ENCODE measurements at places on chromosomes 12 and 14.
A peak's percentile ranks its signal among the peaks of the same experiment; 100 is the strongest.

GRCh38 chr12:26204612-26205289 lies 9.4 kb downstream of the SSPN start:
- DNase-seq: no peak

DNA sequence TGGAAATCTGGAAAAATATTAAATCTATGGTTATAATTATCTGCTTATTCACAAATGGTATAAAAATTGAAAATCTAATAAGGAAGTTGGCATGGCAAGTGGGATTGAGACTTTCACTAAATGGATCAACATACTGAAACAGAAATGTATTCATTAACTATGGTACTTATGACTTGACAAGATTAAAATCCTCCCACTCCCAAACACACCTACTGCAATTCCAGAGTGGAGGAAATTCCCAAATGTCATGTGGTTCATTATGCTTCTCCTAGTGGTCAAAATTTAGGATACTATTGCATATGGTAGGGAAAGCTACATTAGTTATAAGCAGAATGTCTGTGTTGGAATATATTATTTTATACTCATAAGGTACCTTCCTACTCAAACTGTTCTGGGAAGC lies 265.3 kb upstream of the PRICKLE1 start:
- DNase-seq: no peak

- no peak for DNase-seq
Measured at GRCh38 chr12:107164392-107164791, 71.0 kb upstream of the CRY1 start.

GRCh38 chr12:3199551-3200031 lies 122.4 kb downstream of the TSPAN9 start:
- DNase-seq: no peak

DNA sequence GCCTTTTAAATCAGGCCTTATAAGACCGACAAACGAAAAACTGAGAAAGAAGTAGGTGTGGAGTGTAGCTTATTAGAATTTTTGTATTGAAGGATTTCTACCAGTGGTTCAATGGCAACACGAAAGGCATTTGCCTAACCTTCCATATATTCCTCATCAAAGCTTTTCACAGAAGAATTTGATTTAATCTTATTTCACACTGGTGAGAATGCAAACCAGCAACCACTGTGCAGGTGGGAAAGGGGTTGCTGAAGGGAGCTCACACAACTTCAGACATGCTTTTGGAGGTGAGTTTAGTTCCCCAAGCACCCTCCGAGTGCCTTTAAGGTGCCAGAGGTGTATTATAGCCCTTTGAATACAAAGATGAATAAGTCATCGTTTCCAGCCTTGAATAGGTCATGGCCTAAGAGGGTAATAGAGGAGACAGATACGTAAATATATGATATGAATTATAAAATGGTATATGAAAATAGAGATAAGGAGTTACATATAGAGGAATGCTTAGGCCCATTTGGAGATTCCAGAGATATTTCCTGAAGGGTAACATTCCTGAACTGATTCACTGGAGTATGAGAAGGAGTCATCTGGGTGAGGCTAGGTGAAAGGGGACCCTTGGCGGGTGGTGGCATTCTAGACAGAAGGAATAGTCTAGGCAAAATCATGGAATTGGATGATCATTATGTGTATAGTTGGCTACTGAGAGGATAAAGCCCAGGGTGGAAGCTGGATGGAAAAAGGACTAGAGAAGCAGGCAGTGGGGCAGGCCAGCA lies 6.4 kb downstream of the ERP27 start:
- DNase-seq: no peak

DNA sequence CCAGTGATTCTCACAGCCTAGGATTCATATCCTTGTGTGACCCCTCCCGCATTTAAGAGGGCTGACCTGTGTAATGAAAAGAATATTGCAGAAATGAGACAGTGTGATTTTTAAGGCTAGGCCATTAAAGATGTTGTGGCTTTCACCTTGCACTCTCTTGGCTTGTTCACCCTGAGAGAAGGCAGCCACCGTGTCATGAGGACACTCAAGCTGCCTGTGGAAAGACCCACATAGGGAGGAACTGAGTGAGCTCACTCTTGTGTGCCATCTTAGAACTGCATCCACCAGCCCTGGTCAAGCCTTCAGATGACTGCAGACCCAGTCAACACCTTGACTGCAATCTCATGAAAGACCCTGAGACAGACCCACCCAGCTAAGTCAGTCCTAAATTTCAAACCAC lies 46.3 kb upstream of the TMPO start:
- no peak for DNase-seq

GRCh38 chr12:89181271-89181920 lies 170.9 kb downstream of the DUSP6 start:
- DNase-seq: peak; percentile 61

GRCh38 chr12:130559806-130560205 lies 156.3 kb downstream of the RIMBP2 start:
- no peak for DNase-seq

DNA sequence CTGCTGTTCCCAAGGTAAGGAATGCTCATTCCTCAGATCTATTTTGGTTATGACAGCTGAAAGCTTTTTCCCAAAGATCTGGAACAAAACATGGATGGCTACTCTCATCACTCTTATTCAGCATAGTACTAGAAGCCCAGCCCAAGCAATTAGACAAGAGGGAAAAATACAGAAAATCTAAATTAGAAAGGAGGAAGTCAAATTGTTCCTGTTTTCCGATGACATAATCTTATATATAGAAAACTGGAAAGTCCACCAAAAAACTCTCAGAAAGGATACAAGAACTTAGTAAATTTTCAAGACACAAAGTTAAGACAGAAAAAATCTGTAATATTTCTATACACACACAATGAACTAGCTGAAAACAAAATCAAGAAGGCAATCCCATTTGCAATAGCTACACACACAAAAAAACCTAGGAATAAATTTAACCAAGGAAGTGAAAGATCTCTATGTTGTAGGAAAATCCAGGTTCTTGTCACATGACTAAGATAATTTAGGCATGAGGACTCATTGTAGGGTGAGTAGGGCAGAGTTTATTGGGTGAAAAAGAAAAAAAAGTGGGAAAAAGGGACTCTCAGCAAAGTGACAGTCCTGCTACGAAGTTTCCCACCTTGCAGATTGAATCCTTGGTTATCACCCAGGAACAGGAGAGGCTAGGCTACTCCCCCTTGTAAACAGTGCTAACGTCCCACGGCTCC lies 28.6 kb upstream of the KLRB1 start:
- DNase-seq: no peak

DNA sequence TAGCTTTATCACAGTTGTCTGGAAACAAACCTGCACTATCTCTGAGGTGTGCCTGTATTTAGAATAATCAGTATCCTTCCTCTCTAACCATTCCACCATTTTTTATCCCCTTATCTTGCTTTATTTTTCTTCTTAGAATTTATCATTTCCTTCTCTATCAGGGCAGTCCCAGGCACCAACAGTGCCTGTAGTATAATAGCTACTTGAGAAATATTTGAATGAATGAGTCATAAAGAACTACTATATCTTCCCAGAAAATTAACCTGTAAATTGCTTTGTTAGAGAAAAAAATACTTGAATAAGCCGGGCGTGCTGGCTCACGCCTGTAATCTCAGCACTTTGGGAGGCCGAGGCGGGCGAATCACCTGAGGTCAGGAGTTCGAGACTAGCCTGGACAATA lies 21.2 kb upstream of the FOXJ2 start:
- DNase-seq: no peak

DNA sequence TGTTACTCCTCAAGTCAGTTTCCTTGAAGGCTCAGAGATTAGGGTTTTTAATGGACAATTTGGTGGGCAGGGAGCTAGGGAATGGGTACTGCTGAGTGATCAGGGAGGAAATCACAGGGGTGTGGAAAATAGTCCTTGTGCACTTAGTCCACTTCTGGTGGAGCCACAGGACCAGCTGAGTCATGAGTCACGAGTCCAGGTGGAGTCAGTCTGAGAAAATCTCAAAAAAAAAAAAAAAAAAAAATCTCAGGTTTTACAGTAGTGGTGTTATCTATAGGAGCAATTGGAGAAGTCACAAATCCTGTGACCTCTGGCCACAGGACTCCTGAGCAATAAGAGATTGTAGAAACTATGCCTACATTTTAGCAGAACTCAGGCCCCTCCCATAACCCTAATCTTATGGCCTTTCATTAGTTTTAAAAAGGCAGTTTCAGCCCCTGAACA lies 28.2 kb upstream of the AMN1 start:
- DNase-seq: no peak

DNA sequence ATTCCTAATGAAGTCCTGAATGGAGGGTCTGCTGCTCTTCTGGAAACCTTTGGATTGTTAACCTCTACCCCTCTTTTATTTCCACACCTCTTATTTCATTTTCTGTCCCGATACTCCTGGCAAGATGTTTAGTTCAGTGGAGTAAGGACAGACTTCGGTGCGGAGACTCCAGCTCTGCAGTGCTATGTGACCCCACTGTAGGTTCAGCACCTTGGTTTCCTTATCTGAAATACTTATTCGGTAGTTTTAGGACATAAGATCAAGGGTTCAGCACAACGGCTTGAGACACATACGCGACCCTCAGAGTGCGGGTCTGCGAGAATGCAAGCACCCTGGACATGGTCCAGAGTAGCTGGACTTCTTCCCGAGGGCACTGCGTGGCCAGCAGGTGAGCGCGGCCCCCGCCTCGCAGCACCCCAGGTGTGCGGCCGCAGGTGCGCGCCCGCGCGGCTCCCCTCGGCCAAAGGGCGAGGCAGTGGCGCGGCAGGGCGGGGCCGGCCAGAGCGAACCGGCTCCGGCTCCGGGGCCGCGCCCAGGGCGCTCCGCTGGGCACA lies 465 bp upstream of the FGD4 start:
- no peak for DNase-seq

- no peak for DNase-seq
Measured at GRCh38 chr14:91300957-91301356, 56.5 kb upstream of the GPR68 start.

DNA sequence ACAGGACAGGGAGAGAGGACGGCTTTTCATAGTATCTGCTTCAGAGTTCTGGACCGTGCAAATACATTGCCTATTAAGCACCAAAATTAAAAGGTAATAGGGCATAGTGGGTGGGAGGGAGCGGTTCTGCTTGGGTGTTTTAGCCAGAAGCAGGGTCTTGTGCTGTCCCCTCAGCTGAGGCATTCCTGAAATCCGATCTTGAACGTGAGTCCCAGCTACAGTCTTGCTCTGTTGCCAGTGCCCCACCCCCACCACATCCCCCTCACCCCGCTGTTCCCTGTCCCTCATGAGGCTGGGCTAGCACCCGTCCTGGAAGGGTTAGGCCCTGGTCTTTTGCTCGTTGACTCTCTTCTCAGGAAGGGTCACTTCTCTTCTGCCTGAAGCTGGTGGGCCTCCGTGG lies 48.6 kb downstream of the AACS start:
- no peak for DNase-seq

DNA sequence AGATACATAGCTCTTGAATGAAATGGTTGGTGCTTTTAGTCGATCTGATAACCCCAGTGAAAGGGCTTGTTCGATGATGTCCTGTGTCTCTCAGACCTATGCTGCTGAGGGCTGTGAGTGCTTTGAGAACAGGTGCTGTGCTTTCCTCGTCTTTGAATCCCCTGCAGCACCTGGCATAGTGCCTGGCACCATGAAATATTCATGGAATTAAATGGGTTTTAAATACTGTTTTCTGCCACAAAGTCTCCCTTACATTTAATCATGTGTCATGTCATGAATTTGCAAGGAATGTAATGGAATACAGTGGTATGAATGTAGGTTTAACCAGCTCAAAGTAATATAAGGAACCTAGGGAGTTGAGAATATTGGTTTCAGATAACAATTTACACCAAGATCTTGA lies 220.5 kb upstream of the PRICKLE1 start:
- no peak for DNase-seq

DNA sequence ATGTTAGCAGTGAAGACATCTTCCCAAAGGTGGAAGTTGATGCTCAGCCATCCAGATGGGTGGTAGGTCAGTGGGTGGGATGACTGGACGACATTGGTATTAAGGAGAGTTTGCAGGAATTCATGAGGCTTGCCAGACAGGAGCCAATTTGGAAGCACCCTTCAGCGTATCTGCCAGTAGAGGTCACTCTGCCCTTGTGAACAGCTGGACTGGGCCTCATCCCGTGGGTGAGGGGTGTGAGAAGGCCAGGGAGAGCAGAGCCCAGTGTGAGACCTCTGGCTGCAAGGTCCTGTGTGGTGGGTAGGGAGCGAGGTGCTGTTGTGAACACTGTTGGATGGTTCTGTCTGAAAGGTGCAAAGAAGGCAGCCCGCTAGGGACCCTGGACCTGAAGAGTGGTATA lies 37.7 kb downstream of the SLC5A8 start:
- peak; percentile 44 for DNase-seq

DNA sequence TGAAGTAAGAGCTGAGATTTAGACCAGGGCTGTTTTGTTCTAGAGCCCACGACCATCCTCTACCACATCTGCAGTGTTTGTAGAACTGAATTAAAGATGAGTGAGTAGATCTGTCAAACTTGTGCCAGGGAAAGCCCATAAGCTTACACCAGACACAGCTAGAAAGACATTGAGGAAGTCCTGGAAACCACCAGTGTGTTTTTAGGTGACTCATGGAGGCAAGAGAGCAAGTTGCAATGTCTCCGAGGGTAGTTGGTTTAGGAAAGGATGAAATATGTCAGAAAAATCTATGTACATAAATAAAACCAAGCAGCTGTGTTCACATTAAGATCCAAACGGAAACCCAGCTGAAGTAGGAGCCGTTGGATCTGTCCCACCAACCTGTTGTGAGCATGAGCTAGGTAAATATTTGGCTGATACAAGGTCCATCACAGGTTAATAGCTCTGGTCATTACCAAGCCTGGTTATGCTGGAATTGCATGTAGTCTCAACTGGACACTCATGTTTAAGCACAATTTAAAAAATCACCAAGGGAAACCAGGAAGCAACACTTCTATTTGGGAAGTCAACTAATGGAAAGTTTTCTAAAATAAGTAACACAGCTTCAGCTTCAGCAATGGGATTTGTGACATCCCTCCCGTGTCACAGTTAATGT lies 49.9 kb upstream of the PLEKHG3 start:
- DNase-seq: peak; percentile 78

- DNase-seq: no peak
Measured at GRCh38 chr12:46436747-46437146, 64.2 kb upstream of the SLC38A2 start.

- no peak for DNase-seq
Measured at GRCh38 chr14:99554184-99554583, 49.8 kb downstream of the CCDC85C start.

GRCh38 chr12:49974231-49974675 lies 1.5 kb downstream of the AQP6 start:
- peak; percentile 48 for DNase-seq

GRCh38 chr12:128365032-128365431 lies 98.1 kb downstream of the TMEM132C start:
- no peak for DNase-seq

- DNase-seq: peak; percentile 21
Measured at GRCh38 chr14:31300296-31300695, 92.7 kb upstream of the HECTD1 start.

DNA sequence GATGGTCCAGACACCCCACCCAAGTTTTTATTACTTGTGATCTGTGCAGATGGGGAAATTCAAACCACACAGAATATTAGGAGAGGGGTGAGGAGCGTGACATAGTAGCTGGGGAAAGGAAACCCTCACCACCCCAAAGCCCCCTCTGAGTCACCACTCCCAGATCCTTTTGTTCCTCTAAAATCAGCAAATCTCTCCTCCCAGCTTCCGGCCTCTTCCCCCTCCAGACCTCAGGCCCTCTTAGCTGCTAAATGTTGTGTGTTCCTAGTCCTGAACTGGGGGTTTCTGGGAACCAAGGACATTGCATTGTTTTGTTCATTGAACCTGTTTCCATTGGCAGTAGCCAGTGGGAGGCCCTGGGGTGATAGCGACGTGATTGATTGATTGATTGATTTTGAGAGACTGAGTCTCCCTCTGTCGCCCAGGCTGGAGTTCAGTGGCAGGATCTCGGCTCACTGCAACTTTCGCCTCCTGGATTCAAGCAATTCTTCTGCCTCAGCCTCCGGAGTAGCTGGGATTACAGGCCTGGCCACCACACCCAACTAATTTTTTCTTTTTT lies 5.9 kb upstream of the ORAI1 start:
- no peak for DNase-seq

Data from A549 (cell line).